ENCODE measurements at places on chromosomes 3 and 15.

GRCh38 chr15:79115986-79116665 lies 25.5 kb upstream of the RASGRF1 start:
- DNase-seq: no peak

- no peak for DNase-seq
Measured at GRCh38 chr3:179037351-179037750, 34.3 kb downstream of the ZMAT3 start.

- DNase-seq: no peak
Measured at GRCh38 chr3:58628823-58629562, 37.6 kb downstream of the FAM3D start.

DNA sequence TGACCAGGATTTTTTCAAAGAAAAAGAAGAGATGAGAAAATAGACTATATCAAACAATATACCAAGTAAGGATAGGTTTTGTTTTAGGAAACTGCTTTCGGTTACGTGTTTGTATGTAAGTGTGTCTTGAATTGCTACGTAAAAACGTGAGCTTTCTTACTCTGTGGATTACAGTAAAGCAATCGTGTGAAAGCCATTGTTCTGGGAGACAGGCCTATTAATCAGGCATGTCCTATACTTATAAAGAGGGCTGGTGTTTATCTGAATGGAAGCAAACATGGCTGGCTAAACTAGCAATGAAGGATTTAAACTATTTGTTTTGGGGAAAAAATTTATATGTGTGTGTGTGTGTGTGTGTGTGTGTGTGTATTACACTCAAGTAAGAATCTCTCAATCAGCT lies 2.6 kb downstream of the EHHADH start:
- no peak for DNase-seq

DNA sequence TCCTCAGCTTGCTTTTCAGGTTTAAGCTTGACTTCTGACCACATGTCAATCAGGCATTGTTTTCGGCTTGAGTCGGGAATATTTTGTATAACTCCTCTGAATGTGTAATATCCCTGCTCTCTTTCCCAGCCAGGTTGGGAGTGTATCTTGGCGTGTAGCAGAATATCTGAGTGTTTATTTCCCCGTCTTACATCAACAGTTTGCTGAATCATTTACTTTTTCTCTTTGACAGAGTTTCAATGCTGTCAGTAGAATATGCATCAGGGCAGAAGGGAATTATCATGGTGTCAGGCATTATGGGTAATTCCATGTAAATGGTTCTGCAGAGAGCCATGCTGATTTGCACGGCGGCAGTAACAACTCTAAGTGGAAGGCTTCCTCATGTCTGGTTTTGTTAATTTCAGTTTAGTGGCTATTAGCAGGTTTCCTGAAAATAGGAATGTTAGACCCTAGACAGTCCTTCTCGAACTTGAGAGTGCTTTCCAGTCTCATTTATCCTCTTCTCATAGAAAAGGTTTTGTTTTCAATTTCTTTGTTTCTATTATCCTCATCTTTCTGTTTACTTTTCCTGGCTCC lies 566.3 kb downstream of the AGBL1 start:
- no peak for DNase-seq

DNA sequence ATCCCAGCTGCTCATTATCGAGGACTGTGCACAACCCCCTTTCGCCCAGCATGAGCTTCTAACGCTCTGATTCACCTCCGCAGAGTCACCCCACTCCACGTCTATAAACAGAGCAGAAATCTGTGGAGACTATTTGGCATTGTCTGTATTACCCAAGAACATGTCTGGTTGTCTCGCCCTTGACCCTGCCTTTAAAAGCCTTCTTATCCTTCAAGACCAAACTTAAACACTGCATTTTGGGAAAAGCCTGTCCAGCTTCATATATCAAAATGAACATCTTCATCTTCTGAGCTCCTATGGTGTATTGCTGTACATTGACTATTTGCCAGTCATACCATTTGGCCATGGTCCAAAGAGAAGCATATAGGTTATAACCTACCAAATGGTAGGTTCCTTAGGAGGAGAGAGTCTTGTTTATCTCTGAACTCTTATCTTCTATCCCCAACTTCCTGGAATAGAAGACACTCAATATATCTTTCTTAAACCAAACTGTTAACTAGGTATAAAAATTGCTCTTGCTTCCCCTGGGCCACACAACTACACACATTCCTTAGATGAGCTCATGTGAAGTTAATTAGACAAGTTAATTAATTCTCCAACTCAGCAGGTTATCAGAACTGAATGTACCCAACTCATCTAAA lies 90.1 kb downstream of the FBN1 start:
- DNase-seq: no peak

GRCh38 chr15:65642594-65642993 lies 20.9 kb downstream of the SLC24A1 start:
- no peak for DNase-seq

DNA sequence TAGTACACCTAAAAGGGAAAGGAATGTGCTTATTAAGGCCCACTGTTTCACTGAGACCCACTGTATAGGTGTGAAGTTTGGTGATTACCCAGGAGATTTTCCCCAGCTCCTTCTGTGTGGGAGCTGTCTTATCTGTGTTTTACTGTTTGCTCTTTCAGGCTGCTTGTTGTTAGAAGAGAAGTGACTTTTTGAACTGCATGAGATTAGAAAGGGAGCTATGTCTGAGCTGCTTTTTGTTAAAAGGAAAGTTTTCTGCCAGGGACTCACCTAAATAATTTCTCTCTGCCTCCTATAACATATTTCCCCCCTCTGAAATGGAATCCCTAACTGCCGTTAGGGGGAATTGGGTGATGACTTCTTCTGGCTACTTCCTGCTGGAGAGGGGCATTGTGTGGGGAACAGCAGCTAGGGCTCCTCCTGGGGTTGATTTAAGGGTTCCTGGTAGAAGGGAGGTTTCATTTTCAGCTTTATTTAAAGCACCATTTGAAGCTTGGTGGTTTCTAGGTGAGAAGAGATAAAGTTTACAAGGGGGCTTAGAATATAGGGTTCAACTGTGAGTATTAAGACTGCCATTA lies 77.1 kb upstream of the ATP11B start:
- DNase-seq: no peak

GRCh38 chr3:66106788-66107187 lies 68.1 kb upstream of the MAGI1 start:
- DNase-seq: no peak

GRCh38 chr15:100279446-100279845 lies 62.3 kb downstream of the ADAMTS17 start:
- no peak for DNase-seq

DNA sequence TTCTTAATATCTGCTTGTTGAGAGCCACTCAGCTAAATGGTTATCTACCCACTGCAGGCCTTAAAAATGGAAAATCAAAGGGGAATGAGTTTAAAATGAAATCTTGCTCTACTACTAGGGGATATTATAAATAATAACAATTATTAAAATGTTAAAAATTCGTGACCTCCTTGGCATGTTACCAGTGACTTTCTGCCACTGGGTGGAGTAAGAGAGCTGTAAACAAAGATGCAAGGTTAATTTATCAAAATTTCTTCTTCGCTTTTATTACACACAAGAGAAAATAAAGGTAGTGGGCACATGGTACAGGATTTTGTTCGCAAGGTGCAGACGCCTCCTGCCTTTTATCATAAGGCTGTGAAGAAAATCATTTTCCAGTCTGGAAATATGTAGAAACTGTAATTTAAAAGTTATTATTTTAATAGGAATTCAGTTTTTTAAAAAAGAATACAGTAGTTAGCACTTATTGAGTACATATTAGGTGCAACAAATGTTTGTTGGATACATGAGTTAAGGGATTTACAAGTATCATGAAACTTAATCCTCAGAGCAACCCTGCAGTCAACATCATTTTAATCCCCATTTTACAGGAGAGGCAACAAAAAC lies 272.6 kb downstream of the SUCLG2 start:
- DNase-seq: no peak

DNA sequence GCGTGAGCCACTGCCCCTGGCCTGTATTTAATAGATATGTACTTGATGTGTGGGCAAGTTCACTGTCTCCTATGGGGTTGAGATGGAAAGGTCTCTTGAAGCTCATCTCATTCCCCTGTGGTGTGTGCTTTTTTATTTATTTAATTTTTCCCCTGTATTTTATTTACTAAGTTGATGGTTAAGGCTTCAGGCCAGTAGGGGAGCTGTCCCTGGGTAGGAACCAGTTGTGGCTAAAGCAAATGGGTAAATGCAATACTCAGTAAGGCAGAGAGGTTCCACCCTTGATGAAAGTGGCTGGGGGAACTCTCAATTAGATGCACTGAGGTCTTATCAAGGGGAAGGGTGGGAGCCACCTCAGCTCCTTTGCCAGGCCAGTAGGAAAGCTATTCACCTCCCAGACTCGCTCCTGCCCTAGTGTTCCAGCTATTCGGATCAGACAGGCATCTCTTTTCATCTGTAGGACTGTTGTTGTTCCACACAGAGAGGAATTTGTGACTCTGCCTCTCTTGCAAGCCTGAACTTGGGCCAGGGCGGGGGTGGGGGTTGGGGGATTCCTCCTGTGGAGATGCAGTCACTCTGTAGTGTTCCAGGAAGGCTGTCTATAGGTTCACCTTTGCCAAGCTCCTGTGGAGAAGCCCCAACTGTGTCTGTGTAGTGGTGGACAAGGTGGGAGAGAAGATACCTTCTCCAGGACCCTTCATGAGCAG lies 26.1 kb downstream of the PCCB start:
- DNase-seq: no peak

GRCh38 chr3:65210026-65210814 lies 522.4 kb upstream of the ADAMTS9 start:
- no peak for DNase-seq

DNA sequence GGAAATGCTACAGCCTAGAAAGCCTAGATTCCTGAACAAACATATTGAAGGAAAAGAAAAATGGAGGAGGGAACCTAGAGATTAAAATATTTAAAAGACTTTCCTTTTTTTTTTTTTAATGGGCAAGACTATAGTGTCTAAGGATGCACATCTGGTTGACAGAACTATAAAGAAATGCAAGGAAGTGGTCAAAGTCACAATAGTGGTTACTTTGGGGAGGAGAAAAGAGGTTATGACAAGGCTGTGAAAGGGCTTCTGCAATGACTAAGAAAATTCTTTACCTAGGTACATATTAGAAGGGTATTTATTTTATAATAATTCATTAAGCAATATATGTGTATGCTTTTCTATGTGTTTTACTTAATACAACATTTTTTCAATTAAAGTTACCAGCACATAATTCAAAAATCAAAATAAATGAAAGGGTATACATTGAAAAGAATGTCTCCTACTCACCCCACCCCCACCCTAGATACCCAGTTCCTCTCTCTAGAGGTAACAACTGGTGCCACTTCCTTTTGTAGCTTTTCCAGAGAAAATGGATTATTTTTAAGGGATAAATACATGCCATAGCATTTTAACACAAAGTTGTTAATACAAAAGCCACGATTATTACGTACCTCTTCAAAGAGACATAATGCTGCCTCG lies 70.1 kb downstream of the HERC1 start:
- DNase-seq: no peak

DNA sequence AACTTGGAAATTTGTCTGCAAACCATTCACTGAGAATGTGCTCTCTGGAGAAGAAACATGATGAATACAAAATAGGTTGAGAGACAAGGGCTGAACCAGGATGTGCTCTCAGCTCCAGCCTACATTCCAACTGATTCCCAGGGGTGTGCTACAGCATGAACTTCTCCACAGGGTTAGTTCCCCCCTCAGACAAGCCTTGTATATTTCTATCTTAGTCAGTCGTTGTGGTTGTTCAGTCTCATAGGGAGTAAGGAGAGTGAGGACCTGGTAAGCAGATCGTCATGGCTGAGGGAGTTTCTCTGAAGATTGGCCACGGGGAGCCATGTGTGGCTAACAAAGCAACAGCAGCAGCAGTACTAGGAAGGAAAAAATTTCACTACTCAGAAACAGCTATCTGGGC lies 919.7 kb upstream of the CADM2 start:
- no peak for DNase-seq

DNA sequence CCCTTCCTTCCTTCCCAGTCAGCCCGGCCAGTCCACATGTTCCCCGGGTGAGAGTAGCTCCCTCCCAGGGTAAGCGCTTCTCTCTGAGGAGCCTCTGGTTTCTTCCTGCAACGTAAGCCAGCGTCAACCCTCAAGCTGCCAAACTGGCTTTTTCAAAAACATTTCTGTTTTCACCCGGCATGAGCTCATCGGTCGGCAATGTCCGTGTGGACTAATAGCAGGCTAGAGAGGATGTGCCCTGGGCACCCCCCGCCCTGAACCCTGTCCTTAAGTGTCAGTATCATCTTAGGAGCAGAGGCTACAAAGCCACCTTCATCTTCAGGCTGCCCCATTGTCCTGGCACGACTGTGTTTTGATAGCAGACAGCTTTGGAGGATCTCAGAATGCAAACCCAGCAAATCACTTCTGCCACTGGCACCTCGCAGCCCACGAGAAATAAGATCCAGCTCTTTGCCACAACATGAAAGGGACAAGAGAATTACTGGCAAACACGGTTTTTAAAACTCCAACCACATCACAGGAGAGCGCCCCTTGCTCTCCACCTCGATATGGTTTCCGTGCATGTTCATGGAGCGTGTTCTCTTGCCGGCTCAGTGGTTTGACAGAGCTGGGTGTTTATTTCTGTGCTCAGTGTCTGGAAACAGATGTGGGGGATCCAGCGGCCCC lies 9.9 kb downstream of the ALDH1A3 start:
- no peak for DNase-seq

GRCh38 chr15:67114846-67115585 lies 49.6 kb downstream of the SMAD3 start:
- no peak for DNase-seq

DNA sequence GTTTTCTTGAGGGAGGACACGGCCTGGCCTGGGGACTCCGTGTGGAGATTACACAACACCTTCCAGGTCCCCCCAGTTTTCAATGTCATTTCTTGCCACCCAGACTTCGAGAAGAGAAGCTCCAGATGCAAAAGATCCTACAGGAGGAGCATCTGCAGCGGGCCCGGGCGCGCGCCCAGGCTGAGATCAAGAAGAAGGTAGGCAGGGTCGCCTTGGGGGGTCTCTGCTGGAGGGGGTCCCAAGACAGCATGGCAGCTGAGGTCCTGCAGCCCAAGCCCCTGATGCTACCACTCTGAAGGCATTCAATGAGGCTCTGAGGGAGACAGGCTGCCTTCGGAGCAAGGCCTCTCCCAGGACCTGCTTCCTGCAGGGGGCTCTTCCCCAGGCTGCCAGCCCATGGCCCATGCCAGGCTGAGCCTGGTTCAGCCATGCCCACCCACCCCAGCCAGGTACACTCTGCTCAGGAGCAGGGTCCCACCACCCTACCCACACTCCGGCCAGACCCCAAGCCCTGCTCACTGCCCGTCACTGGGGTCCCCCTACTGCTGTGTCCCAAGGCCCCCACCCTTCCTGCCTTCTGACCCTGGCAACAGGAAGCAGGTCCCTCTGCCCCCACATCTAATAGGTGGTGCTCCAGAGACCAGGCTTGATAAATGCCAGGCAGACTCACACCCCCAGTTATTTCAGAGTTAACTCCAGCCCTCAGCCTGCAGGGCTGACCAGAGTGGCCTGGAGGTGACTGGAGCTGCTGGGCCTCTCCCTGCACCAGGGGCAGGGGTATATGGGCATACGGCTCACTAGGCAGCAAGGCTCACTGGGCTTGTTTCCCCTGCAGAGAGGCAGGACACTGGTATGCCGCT lies 40.0 kb downstream of the ZXDC start:
- DNase-seq: no peak
